GM19239 (cell line): ENCODE measurements at places on chromosomes 3 and 15.

GRCh38 chr3:52062505-52062904 lies 6.1 kb upstream of the DUSP7 start:
- peak; percentile 44 for DNase-seq

- no peak for DNase-seq
Observed at GRCh38 chr3:47409688-47410416, 29.0 kb downstream of the PTPN23 start.

GRCh38 chr3:190224863-190225692 lies 97.2 kb downstream of the CLDN1 start:
- DNase-seq: no peak

DNA sequence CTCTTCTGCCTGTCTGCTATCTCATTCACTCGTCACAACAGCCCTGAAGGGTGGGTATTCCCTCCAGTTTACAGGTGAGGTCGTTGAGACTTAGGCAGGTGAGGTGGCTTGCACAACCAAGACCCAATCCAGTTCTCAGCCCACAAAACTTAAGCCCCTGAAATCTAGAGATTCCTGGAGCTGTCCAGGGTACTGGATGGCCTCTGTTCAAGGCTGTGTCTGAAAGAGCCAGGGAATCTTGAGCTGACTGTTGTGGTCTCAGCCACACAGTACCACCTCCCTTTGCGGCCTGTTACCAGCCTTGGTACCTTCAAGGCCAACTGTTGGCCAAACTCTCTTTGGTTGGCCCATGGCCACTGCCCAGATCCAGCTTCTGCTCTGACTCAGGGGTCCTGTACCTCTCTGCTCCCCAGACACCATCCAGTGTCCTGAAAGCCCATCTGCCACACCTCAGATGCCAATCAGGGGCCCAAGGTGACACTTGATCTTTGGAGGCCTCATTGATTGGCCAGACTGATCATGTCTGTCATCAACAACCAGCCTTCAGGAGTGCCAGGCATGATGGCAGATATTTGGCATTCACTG lies 10.9 kb upstream of the FAM107A start:
- no peak for DNase-seq

DNA sequence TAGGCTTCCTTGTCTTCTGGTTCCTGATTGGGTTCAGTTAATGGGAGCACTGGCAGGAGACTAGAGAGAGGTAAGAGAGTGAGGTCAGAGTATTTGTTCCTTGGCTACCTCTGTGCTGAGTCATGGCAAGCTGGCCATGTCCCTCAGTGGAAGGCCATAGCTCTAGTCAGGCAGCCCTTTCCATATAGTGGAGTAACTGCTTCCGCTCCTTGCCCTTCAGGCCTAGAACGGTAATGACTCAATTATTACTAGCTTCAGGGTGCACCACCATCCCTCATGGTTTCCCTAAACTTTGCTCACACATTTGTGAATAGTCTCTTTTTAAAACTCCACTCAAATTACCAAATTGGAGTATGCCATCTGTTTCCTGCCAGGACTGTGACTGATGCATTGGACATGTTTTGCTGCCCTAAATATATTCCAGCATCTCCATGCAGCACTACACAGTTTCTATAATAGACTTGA lies 10.5 kb upstream of the ANO10 start:
- no peak for DNase-seq
